ENCODE measurements at places on chromosomes 7 and 10.

- no peak for DNase-seq
These were observed 183.7 kb downstream of the FGFR2 start for GRCh38 chr10:121414366-121415062.

- no peak for DNase-seq
These were observed 185.7 kb downstream of the ELFN1 start for GRCh38 chr7:1855725-1856160.

DNA sequence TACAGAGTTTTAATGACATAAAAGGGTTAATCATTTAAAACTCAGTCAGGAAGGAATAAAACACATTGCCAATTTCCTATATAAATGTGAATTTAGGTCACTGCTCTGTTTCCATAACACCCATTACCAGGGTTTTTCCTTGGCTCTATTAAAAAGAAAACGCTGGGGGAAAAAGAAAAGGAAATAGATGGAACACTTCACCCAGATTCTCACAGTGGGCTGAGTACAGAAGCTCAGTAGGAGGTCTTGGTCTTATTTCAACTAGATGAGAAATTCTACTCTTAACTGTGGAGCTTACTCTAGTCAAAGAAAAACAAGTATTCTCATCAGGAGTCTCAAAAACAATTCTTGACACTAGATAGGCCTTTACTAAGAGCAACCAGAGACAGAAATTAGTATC, 36.5 kb downstream of the GLUD1 start:
- no peak for DNase-seq

DNA sequence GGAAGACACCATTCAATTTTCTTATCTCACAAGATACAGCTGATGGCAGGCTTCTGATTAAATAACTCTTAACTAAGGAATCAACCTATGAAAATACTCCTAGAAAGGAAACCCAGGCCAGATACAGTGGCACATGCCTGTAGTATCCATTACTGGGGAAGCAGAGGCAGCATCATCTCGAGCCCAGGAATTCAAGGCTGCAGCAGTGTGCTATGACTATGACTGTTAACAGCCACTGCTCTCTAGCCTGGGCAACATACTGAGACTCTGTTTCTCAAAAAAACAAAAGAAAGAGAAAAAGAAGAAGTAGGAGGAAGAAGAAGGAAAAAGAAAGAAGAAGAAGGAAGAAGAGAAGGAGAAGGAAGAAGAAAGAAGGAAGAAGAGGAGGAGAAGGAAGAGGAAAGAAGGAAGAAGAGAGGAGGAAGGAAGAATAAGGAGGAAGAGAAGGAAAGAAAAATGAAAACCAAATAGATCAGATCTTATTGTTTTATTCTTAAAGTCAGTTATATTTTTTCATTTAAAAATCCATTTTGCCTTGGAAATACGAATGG, 18.0 kb downstream of the DPY19L1 start:
- DNase-seq = no peak

DNA sequence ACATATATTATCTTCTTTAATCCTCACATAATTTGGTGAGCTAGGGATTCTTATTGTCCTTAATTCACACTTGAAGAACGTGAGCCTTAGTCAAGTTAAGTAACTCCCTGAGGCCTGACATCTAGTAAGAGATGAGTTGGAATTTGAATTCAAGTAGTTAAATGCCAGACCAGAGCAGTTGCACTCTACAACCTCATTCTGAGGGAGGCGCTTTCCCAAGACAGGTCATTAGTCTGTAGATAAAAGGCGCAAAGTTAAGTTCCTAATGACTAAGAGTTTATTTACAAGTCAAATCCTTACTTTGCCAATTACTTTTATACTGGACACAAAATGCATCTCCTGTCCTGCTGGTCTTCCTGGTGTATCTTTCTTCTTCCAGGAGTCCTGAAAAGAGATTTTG, 3.6 kb upstream of the EXOC6 start:
- no peak for DNase-seq

DNA sequence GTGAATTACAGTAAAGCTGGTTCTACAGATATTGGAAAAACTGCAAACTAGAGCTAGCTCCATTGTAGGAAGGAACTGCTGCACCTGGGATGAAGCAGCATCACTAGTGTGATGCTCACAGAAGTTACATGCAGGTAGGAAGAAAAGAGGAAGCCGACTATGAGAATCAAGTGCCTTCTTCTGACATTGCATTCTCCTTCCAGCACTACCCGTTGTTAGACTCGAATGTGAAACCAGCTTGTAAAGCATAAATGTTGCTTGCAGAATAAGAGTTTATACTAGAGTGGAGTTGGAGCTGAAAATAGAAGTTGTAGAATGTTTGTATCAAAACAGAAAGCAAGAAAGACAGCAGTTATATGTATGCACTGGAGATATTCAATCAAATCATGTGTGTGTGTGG, 49.9 kb downstream of the TRIM24 start:
- DNase-seq = no peak
